ENCODE measurements at places on chromosomes 11 and 22.
A peak's percentile ranks its signal among the peaks of the same experiment; 100 is the strongest.

- no peak for DNase-seq
Measured at GRCh38 chr11:18299721-18300120, 22.2 kb downstream of the HPS5 start.

DNA sequence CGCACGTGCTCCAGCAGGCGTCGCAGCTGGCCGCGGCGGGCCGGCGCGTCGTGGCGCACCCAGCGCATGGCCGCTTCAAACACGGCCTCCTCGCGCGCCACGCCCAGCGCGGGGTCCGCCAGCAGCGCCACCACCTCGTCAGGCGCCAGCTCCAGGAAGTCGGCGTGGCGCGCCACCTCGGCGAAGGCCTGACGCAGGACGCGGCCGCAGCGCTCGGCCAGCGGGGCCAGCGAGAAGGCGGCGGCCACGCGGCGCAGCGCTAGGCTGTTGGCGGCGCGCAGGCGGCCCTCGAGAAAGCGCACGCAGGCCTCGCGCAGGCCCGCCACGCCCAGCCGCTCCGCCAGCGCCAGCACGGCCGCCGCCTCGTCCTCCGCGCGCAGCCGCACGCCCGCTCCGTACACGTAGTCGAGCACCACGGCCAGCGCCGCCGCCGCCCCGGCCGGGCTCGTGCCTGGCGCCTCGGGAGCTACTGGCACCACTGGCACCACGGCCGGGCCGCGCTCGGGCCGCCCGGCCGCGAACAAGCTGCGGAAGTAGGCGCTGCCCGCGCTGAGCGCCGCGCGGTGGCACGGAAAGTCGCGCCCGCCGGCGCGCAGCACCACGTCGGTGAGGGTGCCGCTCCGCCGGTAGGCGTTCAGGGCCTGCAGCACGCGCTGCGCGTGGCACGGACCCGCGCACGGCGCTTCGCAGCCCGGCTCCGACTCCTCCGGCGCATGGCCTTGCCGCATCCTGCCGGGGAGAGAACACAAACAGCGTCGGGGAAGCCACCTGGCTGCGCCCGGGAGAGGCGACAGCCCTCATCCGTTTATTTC is 2.9 kb downstream of the KLHL35 start:
- DNase-seq: peak; percentile 47

DNA sequence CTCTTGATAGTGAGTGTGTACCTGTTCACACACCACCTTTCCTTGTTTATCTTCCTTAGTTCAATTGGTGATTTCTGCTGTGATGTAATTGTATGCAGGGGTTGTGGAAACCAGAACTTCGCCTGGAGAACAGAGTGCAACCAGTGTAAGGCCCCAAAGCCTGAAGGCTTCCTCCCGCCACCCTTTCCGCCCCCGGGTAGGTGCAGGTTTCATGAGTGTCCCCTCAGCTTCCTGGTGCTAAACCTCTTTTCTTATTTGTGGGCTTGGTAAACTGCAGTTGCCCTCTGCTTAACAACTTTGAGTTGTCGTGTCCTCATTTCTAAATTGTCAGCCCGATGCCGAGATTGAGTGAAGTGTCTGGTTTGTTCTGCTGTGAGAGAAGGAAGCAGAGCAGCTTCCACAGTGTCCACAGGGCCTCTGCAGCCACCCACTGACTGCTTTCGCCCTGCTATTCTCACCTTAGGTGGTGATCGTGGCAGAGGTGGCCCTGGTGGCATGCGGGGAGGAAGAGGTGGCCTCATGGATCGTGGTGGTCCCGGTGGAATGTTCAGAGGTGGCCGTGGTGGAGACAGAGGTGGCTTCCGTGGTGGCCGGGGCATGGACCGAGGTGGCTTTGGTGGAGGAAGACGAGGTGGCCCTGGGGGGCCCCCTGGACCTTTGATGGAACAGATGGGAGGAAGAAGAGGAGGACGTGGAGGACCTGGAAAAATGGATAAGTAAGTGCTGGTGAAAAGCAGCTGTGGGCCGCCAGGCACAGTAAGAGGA is 7.1 kb upstream of the GAS2L1 start:
- DNase-seq: no peak

GRCh38 chr11:124085997-124086846 is 29.0 kb upstream of the VWA5A start:
- no peak for DNase-seq

DNA sequence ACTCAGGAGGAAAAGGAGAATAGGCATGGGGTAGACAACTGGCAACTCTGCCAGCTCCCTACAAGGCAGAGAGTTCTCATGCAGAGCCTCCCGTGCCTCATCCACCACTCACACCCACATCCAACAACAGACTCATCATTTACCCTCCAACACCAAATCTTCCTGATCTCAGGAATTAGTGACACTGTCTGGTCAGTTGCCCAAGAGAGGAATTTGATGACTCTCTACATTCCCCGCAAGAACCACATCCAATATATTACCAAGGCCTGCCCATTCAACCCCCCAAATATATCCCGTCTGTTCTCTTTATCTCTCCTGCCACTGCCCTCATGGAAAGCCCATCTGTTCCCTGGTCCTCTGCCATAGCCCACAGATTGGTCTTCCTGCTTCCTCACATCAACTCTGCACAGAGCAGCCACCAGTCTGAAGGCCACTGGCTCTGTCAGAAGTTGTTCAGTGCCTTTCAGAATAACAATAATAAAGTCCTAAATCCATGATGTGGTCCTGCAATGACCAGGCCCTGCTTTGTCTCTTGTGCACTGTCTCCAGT is 57.5 kb upstream of the CD82 start:
- no peak for DNase-seq

- DNase-seq: no peak
Measured at GRCh38 chr11:60498853-60499252, 6.3 kb downstream of the MS4A12 start.

DNA sequence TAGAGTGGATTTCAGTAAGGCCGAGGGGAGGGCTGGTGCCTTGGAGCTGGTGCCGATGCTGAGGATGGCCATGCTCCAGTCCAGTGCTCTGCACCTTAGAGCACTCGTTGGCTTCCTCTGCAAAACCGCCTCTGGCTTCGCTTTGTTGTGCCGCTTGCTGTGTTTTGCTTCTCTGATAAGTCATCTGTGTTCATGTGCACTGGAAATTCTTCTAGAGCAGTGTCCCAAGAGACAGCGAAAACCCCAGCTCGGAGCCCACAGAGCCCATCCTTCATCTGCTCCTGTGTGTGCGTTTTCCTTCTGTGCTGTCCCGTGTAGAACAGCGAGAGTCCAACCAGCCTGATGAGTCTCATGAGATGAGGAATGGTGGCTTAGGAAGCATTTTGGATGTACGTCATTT is 12.1 kb downstream of the FAM118A start:
- DNase-seq: no peak

- DNase-seq: no peak
Measured at GRCh38 chr11:10576035-10576398, 7.6 kb upstream of the LYVE1 start.

DNA sequence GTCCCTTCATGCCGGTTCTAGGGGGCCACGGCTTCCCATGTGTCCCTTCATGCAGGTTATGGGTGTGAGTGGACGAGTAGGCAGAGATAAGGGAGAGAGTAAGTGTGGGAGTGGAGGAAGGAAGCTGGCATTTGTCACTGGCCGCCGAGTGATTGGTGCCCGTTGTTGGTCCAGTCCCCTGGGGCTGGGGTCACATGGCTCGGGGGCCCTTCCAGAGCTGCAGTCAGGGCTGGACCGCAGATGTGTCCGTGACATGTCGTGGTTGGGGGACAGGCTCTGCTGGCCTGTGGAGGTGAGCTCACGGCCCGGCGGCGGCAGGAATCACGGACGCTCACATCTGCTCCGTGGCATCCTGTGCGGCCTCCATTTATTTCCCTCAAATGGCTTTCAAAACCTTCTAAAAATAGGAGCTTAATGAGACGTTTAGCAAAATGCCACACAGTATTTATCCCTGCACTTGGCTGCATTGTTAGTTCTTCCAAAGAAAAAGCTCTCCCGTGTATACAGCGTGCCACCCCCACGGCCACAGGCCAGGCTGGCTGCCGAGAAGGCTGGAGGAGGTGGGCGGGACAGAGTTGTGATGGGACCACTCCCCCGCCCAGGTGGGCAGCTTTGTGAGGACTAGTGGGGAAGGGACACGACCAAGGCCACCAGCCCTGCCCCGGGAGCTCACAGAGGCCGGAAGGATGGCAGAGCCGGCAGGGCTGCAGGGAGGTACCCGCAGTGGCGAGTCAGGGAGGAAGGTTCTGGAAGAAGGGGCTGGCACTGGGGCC is 386.7 kb downstream of the TBC1D22A start:
- no peak for DNase-seq

GRCh38 chr22:40727070-40727963 is 48.0 kb downstream of the MCHR1 start:
- no peak for DNase-seq

GRCh38 chr22:32333141-32333768 is 24.4 kb upstream of the RFPL3 start:
- no peak for DNase-seq

DNA sequence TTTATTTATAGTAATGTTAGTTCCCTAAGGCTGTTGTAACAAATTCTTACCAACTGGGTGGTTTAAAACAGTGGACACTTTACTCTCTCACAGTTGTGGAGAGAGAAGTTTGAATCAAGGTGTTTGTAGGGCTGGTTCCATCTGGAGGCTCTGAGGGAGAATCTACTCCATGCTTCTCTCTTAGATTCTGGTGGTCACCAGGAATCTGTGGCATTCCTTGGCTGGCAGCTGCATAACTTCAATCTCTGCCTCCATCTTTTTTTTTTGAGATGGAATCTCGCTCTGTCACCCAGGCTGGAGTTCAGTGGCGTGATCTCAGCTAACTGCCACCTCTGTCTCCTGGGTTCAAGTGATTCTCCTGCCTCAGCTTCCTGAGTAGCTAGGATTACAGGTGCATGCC is 46.3 kb downstream of the LDLRAD3 start:
- DNase-seq: no peak

GRCh38 chr11:120867988-120868387 is 155.9 kb upstream of the TBCEL start:
- DNase-seq: no peak

DNA sequence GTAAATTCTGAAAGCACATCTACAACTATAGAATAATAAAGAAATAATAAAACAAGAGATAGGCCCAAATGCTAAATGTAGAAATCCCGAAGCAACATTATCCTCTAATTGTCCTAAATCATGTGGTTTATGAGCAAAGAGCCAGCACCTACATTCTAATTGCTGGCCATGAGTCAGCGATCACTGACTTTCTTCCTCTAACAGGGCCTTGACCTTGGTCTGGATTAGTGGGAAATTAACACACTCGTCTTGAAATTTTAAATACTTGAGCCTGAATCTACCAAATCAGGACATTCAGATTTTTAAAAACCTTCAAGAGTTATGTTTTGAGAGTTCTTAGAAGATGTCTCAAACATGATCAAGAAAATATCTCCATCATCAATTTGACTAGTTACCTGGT is 727.6 kb downstream of the METTL15 start:
- no peak for DNase-seq

DNA sequence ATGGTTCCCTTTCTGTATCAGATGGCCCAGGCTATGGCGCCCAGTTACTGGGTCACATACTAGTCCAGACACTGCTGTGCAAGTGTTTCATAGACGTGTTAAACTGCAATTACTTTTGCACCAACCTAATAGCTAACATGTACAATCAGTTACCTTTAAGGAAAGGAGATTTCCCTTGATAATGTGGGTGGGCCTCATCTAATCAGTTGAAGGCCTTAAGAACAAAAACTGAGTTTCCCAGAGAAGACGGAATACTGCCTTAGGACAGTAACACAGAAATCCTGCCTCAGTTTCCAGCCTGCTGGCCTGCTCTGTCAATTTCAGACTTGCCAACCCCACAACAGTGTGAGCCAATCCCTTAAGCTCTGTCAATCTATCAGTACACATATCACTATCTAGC is 229.9 kb upstream of the SYN3 start:
- DNase-seq: no peak

- DNase-seq: no peak
Measured at GRCh38 chr11:120354779-120355178, 18.6 kb downstream of the ARHGEF12 start.

DNA sequence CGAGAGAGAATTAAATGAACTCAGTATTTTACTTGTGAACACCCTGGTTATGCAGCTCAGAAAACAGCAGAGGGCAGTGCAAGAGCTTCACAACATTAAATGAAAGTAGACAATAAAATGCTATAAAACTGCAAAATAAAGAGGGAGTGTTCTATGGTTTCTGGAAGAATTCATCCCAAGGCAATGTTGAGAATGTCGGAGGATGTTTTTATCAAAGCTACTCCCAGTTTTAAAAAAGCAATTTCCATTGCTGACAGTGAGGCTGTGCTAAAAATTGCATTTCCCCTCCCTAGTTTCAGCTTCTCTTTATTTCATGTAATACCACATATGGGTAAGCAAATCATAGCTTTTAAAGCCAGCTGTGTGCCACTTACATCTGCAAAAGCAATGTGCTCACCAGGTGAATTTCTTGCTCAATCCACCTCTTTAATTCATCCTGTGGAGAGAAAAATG is 296.8 kb downstream of the RAB38 start:
- DNase-seq: no peak

DNA sequence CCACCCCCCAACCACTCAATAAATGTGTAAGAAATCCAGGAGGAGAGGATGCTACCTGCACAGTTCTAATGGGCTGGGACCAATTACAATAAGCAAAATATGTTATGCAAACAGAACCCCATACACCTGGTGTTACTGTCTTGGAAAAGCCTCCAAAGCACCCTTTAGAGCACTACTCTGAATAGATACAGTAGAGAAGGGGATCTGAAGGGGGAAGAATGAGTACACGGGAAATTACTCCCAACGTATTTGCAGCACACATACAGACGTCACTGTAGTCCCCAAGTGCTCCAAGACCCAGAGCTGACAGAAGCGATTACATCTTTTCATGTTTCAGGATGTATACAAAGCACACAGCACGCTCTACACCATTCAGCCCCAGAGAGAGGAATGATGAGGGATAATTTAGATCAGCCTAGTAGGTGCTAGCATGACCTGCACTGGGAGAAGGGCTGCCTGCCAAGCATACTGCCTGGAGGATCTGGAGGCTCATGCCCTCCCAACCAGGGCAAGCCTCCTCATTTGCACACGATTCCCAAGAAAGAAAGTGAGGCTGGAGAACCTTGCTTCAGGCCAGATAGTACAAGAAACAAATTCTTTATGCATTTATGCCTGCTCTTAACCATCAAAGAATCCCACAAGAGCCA is 63.8 kb downstream of the AMBRA1 start:
- DNase-seq: no peak

DNA sequence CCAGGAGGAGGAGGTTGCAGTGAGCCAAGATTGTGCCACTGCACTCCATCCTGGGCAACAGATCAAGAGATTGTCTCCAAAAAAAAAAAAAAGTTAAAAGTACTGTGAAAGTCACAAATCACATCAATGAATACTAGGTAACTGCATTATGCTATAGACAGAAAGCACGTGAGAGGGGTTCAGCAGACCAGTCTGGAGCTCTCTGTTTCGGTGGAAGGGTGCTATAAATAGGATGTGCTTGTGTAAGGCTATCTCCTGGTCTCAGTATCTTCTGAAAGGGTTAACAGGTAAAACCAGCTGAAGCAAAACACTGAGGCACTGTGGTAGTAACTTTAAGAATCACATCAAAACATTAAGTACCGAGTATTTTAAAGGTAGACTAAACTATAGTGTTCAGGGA is 43.4 kb downstream of the EIF4ENIF1 start:
- no peak for DNase-seq
